ENCODE measurements at places on chromosomes 5 and 9.

GRCh38 chr5:180636403-180637075, 12.9 kb downstream of the FLT4 start:
- DNase-seq: no peak

DNA sequence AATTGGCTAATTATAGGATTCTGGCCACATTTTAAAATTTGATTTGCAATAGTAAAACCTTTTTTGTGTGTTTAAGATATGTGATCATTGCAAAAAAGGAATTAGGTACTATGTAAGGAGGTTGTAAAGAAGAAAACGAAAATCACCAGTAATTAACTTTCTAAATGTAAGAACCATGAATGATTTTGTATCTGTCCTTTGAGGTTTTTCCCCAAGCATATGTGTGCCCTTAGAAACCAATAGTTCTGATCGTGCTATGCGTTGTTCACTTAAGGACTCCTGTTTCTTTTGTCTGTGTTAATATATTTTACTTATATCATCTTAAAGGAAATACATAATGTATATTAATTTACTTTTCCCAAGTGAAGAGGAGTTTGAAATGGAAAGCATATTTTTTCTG, 410.2 kb downstream of the PSAT1 start:
- DNase-seq: no peak

DNA sequence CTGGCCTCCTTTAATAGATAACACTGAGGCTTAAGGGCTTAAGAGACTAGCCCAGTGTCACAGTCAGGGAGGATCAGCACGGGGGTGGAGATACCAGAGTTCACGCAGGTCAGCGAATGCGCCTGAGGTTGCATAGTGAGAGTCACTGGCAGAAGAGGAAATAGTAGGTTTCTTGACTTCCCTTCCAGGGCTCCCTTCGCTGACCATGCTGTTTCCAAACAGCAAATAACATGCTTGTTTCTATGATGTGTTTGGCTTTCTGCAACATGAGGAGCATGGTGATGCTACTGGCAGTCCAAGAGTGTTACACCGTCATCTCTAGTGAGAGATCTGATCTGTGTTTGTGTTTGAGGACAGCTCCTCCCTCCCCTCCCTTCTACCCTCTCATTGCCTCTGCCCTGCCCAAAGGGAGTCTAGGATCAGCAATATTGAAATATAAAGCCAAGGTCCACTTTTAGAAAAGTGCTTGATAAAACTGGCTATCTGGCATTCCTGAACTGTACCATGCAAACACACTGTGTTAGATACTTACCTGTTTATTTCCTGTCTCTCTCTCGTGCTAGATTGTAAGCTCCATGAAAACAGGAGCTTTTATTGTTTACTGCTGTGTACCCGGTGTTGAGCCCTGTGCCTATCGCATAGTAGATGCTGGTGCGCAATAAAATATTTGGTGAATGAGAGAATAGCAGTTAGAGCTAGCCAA, 12.3 kb downstream of the TLE4 start:
- DNase-seq: no peak

- DNase-seq: no peak
Measured at GRCh38 chr9:1713841-1714240, 301.3 kb upstream of the SMARCA2 start.

DNA sequence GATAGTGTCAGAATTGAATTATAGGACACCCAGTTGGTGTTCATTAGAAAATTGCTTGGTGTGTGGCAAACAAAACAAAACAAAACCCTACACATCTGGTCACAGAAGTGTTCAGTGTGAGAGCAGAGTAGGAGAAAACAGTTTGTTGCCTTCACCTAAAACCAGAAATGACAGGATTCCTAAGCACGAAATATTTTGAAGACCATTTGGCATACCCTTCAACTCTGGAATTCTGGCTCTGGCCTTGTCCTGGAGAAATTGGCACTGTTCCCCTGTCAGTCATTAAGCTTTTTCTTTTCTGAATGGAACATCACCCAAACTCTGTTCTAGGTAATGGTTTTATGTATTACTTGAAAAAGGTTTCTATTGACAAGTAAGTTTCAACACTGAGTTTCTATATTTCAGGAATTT, 110.2 kb upstream of the PCA3 start:
- no peak for DNase-seq
